ENCODE measurements at places on chromosomes 12 and 14. TPM values are rescaled to one million over a fixed set of nuclear protein-coding genes. Genes with fewer than 3 reads are reported as not detected.

The HSPB8 gene
- 27.7 TPM for total RNA-seq

The MANSC4 gene
- 0.14 TPM for total RNA-seq

The KRT3 gene
- total RNA-seq = 0.14 TPM

The LPAR5 gene
- 2.4 TPM for total RNA-seq

The AHNAK2 gene
- total RNA-seq = 0.42 TPM

Data from thymus (tissue), 14 donors.